DMS79 treated with DMSO at 0.1 percent for 48 hours (cell line): ENCODE measurements at places on chromosomes 1 and 21.
A peak's percentile ranks its signal among the peaks of the same experiment; 100 is the strongest.

- no peak for DNase-seq
Observed at GRCh38 chr1:30880678-30881318, 27.8 kb downstream of the SDC3 start.

GRCh38 chr1:30907481-30908315 is 860 bp downstream of the SDC3 start:
- DNase-seq: no peak

- DNase-seq: no peak
Observed at GRCh38 chr1:147913362-147913942, 10.9 kb downstream of the GJA8 start.

- DNase-seq: no peak
Observed at GRCh38 chr21:33881689-33882440, 33.7 kb downstream of the ATP5PO start.

DNA sequence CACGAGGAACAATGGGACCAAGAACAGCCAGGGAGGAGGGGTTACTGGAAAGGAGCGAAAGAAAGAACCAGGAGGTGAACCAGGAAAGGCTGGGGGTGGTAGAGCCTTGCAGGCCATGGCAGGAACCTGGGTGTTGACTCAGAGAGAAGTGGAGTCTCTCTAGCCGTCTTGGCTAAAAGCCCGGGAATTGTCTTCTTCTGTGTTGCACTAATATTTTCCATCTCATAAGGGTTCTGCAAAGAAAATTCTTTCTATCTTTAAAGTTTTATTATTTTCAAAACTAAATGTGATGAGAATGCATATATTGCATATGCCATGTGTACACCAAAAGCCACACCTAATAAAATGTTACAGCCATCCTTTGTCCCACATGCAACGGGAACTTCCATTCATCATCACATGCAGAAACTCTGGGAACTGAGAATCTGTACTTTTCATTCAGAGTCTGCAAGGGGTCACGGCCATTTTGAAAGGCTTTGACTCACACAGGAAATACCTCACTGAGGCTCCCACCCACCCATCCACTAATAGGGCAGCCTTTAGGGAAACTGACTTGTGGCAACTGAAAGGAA is 38.0 kb downstream of the ERG start:
- DNase-seq: no peak

- peak; percentile 41 for DNase-seq
Observed at GRCh38 chr1:95127380-95127779, 10.2 kb downstream of the TLCD4 start.
